ENCODE measurements at places on chromosomes 7 and 10.

DNA sequence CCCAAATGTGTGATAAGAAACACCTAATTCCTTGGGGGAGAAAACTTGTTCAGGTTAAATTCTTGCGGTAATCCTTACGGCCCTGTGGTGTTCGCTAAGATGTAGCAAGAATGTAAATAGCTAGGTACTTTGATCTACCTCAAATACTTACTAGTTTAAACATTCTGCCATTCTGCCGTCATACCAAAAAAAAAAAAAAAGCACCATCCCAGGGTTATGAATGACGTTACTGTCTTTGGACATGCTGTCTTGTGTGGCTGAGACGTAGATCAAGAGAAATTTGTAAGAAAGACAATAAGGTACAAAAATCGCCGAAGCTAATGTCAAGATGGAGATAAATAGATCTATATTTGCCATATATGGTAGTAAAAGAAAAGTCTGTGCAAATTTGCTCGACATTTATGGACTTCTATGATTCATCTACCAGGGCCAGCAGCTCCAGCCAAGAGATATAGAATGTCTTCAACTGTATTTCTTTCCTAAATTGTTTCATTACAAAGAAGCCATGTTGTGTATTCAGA, 195.6 kb downstream of the CUX1 start:
- no peak for DNase-seq

- DNase-seq: no peak
These were observed 114.4 kb upstream of the AFAP1L2 start for GRCh38 chr10:114518401-114519305.

- no peak for DNase-seq
These were observed 3.5 kb downstream of the APBB1IP start for GRCh38 chr10:26441491-26442214.

DNA sequence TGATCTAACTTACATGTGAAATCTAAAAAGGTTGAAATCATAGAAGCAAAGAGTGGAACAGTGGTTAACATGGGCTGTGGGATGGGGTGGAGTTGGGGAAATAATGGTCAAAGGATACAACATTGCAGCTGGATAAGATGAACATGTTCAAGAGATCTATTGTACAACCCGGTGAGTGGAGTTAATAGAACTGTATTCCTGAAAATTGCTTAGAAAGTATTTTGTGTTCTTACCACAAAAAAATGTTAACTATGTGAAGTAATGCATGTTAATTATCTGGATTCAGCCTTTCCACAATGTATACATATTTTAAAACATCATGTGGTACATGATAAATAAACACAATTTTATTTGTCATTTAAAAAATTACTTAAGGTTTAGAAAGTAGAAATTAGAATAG, 271.0 kb upstream of the LRRTM3 start:
- DNase-seq: no peak

- DNase-seq: no peak
These were observed 64.8 kb downstream of the LRMDA start for GRCh38 chr10:75496191-75496567.

DNA sequence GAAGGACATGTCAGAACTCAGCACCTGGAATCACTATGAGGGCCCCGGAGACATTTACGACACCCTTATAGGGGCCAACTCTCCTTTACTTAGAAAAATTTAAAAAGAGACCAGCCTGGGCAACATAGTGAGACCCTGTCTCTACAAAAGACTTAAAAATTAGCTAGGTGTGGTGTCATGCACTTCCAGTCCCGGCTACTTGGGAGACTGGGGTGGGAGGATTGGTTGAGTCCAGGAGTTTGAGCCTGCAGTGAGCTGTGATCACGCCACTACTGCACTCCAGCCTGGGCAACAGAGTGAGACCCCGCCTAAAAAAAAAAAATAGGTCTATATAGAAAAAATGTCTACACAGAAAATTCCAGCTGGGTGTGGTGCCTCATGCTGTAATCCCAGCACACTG, 7.5 kb upstream of the CYTH3 start:
- no peak for DNase-seq

DNA sequence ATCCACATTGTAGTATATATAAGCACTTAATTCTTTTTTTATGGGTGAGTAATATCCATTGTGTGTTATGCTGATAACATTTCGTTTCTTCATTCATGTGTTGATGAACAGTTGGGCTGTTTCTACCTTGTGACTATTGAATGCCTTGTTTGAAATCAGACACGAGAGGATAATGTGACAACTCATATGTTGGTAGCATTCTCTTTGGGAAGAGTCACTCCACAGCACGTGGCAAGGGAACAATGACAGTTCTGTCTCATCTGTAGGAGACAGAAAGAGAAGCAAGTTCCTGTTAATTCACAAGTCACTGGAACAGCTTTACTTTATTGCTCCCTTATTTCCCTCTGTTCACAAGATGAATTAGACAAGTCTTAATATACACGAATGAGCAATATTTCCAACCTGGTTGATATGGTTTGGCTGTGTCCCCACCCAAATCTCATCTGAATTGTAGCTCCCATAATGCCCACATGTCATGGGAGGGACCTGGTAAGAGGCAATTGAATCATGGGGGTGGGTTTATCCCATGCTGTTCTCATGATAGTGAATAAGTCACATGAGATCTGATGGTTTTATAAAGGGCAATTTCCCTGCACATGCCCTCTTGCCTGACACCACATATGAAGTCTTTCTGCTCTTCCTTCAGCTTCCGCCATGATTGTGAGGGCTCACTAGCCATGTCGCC, 125.3 kb downstream of the SEC23IP start:
- no peak for DNase-seq
